ENCODE measurements at places on chromosomes 3 and 15.
A peak's percentile ranks its signal among the peaks of the same experiment; 100 is the strongest.

- DNase-seq = no peak
These were observed 55.7 kb downstream of the LDHAL6B start for GRCh38 chr15:59262316-59262715.

GRCh38 chr3:161031134-161031533 lies 74.0 kb downstream of the B3GALNT1 start:
- DNase-seq = no peak

GRCh38 chr15:67380921-67381320 lies 126.3 kb downstream of the IQCH start:
- DNase-seq = no peak

- DNase-seq = peak; percentile 64
These were observed 27.1 kb upstream of the MGLL start for GRCh38 chr3:127849368-127849767.

GRCh38 chr3:72181251-72181650 lies 396.3 kb upstream of the PROK2 start:
- DNase-seq = no peak

DNA sequence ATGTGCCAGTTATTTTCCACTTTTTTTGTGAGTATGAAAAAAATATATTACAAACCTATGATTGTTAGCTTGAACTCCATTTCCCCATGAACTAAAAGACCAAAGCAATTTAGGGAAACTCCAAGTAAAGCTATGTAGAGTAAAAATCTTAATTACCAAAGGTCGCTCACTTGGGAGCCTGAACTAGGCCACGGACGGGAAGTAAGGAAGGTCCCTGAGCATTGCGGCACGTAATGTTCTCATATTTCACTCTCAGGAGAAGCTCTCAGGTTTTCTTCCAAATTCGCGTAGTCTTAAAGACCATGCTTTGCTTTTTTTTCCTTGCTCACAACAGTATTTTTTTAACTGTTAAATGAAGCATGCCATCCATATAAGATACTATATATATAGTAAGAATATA lies 215.3 kb upstream of the RARB start:
- DNase-seq = no peak

DNA sequence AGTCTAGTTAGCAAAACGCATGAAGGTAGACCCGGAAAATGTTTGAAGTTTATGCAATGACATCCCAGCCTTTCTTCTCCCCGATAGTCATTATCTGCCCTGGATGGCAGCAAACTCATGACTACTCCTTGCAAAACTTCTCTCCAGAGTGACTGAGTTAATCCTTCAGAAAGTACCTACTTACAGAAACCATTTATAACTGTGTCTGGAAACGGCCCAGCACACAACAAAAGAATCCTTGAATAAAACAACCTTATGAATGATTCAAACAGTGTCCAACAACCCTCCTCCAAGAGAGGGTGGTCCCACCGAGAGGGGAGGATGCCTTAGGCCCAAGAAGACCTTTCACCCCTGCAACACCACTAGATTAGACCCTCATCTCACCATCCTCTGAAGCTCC lies 14.2 kb downstream of the ST8SIA2 start:
- no peak for DNase-seq

DNA sequence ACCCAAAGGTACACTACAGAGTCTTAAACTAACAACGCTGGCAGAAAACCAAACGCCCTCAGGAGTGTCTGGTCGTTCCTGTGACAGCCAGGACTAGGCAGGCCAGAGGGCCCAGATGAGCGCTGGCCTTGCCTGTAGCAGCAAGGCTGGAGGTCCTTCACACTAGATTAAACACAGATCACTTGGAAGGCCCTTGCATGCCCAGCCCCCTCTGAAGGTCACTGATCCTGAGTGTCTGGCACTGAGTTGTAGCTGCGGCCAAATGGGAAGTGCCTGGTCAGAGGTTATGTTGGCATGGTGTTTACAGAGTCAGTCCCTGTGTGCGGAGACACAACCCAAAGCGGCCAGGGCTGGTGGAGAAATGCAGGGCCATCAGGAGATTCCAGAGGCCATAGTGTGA lies 58.9 kb downstream of the ZNF621 start:
- no peak for DNase-seq

GRCh38 chr3:188901126-188901525 lies 270.6 kb upstream of the TPRG1 start:
- DNase-seq = no peak

DNA sequence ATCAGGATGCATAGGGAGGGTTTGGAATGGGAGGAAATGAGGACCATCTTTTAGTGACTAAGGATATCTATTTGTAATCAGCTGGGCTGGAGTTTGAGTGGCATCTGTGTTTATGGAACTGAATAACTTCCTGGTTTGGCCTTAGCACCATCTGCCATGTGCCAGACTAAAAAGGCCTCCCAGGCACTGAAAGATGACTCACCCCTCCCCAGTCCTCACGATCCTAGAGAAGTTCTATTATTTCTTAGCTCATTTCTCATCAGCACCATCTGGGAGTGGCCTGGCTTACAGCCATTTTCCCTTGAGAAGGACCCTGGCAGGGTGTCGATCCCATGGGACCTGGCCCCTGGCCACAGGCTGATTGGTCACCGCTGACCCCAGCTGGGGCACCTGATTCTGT lies 23.9 kb upstream of the CTXND1 start:
- no peak for DNase-seq

All from cerebellar nuclear complex (tissue), 1 donor.